ENCODE measurements at places on chromosomes 12 and 14.

GRCh38 chr12:72214163-72214562 is 58.0 kb upstream of the TRHDE start:
- no peak for DNase-seq

- no peak for DNase-seq
Measured at GRCh38 chr14:75411214-75411540, 16.6 kb upstream of the JDP2 start.

DNA sequence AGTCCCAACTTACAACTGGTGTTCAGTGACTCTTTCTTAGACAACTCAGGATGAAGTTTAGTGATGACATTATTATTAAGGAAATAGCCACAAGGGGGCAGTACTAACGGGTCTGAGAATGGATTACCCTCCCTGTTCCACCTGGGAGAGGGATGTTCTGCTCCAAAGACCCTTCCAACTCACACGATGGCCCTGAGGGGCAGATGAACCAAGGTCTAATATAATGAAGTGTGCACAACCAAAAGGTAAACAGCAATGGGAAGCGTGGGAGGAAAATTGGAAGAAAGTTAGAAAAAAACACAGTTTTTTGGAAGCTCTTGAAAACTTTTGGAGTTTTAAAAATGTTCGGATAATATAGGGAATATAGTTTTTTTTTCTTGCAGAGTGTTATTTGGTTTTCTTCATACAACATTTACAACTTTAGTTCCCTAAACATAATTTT is 24.0 kb downstream of the FGF6 start:
- no peak for DNase-seq

GRCh38 chr12:123712780-123713319 is 697 bp downstream of the ATP6V0A2 start:
- DNase-seq: no peak

DNA sequence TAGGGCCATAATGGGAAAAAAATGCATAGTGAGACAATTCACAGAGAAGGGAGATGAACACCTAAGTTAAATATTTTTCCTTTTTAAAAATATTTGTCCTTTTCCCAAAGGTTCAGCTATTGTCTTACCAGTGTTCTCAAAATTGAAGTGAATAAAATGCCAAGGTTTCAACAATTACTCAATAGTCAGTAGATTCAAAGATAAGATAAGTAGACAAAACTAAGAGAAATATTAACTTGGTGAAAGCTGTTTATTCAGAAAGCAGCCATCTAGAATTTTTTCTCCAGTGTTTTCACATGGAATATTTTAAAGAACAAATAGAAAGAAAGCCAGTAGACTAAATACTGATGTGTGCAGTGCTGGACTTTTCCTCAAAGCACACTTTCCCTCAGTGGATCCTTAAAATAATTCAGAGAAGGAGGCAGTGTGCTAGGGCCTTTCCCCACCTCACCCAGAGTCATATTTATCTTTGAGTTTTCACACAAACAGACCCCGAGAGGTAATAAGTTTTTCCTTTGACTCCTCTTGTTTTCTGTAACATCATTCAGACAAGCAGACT is 144.5 kb upstream of the PLEKHG7 start:
- no peak for DNase-seq

GRCh38 chr14:31261859-31262731 is 54.5 kb upstream of the HECTD1 start:
- no peak for DNase-seq

- DNase-seq: no peak
Measured at GRCh38 chr12:126198516-126198915, 1133.3 kb downstream of the AACS start.

DNA sequence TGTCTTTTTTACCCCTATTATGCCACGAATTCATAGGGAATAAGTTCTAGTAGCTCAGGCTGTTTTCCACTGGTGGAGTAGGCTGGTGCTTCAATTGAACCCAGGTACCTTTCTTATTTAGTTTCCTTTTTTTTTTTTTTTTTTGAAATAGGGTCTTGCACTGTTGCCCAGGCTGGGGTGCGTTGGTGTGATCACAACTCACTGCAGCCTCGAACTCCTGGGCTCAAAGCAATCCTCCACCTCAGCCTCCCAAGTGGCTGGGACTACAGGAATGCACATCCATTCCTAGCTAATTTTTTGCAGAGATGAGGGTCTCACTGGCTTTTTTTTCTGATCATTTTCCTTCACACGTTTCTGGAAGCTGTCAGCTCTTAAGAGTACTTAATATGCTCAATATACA is 2.7 kb downstream of the CREBL2 start:
- no peak for DNase-seq

GRCh38 chr12:90234472-90234871 is 525.8 kb upstream of the ATP2B1 start:
- DNase-seq: no peak

GRCh38 chr12:86666316-86666715 is 410.1 kb upstream of the MGAT4C start:
- DNase-seq: no peak

GRCh38 chr12:85394809-85395208 is 114.8 kb downstream of the ALX1 start:
- no peak for DNase-seq

- no peak for DNase-seq
Measured at GRCh38 chr12:100151769-100152168, 9.1 kb upstream of the BLTP3B start.
